Nasal cavity respiratory epithelium epithelial cell of viscerocranial mucosa (primary cell): ENCODE measurements at places on chromosomes 1 and 21. TPM values are rescaled to one million over a fixed set of nuclear protein-coding genes. Genes with fewer than 3 reads are reported as not detected.

Gene AKR7A3
- total RNA-seq, result 0.34 and 0.57 TPM in 2 replicates

Gene MYCL
- total RNA-seq, result 10.3 and 16.5 TPM in 2 replicates

Gene TYW3
- 9.6 and 17.6 TPM in 2 replicates for total RNA-seq

Gene S100A1
- not detected in 2 replicates for total RNA-seq

Gene PLA2G2F
- under 0.01 TPM in 1 of 2 replicates, not detected in the other for total RNA-seq
